ENCODE measurements at places on chromosomes 11 and 22. TPM values are rescaled to one million over a fixed set of nuclear protein-coding genes. Genes with fewer than 3 reads are reported as not detected.

DNA sequence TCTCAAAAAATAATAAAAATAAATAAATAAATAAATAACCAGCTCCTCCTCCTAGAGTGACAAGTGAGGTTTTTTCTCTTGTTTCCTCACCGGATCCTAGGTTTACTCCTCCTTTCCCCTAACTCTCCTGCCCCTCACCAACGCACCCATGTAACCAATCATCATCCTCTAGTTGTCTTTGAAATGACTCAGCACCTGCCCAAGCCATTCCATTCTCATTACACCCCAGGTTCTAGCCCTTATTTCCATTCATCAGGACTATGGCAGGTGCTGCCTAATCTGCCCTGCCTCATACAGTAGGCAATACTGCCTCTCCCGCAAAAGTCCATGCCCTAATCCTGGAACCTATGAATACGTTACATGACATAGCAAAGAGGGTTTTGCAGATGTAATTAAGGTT is 60.4 kb downstream of the BUD13 start:
- DNase-seq: no peak

GRCh38 chr11:130465263-130465662 is 16.8 kb downstream of the ADAMTS15 start:
- DNase-seq: no peak

DNA sequence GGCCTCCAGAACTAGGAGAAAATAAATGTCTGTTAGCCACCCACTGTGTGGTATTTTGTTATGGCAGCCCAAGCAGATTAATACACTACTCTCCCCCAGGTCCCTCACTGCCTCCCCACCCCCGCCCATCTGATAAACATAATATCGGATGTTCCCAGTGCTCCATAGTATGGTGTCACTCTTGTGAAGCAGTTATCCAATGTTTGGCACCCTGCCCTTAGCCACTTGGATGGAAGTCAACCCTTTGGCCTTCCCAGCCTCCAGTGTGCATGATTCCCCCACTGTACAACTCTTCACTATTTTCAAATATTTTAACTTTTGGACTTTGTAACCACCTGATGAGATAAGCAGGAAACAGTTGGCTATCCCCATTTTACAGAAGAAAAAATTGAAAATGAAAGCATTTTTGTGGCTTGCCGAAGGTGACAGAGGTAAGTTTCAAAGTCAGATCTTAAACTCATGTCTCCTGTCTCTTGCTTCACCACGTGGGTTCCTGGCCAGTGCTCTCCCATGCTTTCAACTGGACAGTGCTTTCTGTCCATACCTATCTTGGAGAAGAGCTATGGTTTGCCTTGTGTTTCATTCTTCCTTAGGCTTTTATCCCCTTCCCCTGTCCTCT is 53.2 kb downstream of the ALX4 start:
- no peak for DNase-seq

- no peak for DNase-seq
These were observed 7.7 kb downstream of the LGR4 start for GRCh38 chr11:27464909-27465308.

DNA sequence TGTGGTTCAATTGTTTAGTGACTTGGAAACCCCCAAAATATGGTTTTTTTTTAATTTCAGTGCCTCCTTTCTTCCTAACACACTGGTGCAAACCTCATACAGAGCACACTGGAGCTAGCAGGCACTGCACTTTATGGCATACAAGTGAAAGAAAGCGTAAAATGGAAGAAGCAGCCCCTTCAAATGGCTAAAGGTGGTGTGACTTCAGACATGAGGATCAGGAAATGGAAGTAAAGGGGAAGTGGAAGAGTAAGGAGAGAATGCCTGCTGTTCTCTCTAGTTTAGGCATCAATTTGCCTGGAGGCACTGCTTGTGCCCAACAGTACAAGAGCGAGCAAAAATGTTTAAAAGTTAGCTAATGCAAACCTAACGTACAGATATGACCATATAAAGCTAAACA is 5.7 kb downstream of the RSF1 start:
- no peak for DNase-seq

- DNase-seq: peak; percentile 22
These were observed 38.5 kb downstream of the BCR start for GRCh38 chr22:23218867-23219251.

DNA sequence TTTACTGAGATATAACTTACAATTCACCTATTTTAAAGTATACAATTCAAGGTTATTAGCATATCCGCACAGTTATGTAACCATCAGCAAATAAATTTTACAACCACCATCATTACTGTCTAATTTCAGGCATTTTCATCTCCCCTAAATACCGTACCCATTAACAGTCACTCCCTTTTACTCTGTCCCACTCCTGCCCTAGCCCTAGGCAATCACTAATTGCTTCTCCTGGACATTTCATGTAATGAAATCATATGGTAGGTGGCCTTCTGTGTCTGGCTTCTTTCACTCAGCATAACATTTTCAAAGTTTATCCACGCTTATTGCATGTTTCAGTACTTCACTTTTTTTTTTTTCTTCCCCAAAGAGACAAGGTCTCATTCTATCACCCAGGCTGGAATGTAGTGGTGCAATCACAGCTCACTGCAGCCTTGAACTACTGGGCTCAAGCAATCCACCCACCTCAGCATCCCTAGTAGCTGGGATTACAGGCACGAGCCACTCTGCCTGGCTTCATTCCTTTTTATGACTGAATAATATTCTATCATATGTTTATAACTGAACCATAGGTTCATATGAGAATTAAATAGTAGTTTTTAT is 61.4 kb upstream of the CHRM4 start:
- no peak for DNase-seq

- no peak for DNase-seq
These were observed 313.4 kb downstream of the DLG2 start for GRCh38 chr11:85313741-85314140.

- DNase-seq: no peak
These were observed 7.8 kb downstream of the BCR start for GRCh38 chr22:23187871-23188700.

Gene OR52E1
- not detected for total RNA-seq

DNA sequence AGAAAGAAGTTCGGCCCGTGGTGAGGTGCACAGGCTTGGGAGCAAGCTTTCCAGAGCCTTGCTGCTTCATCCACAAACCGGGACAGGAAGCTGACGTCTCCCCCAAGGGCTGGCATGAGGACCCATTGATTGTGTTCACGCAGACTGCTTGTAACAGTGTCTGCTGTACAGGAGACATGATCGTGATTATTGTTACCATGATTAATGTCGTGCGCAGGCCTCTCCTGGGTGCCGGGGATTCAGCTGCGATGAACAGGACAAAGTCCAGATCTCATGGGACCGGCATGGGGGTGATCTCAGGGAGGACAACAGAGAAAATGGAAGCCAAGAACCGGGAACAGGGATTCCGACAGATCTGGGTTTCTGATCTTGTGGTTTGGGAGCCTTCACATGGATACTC is 219.9 kb downstream of the BRD1 start:
- no peak for DNase-seq

Data from HT-29 (cell line).